ENCODE measurements at places on chromosomes 7 and 10.

DNA sequence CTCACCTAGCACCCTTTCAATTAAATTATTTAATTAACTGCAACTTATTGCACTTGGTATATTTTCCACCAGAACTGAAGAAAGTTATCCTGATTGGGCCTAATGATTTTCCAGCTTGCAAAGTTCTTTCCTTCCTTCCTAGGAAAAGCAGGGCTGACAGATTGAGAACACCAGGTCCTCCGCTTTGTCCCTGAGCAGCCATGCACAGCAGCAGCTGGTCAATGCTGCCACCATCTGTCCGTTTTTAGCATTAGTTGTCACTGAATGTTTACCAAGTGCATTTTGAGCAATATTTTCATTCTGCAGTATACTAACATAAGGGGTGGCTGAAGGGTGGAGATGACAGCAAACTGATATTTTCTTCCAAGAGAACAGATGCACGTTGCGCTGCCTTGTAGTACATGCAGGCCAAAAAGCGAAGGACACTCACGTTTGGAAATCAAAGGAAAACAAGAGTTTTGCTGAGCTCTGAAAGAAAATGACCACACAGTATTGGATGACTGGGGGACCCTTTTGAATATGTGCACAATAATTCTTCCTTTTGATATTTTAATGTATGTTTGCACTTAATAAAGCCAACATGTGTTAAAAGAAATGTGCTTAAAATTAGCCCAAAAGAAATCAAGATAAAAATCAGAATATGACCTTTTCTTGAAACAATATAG, 248.8 kb upstream of the PTN start:
- DNase-seq = peak; percentile 72

- DNase-seq = no peak
Measured at GRCh38 chr7:75983471-75984129, 10.8 kb downstream of the TMEM120A start.

DNA sequence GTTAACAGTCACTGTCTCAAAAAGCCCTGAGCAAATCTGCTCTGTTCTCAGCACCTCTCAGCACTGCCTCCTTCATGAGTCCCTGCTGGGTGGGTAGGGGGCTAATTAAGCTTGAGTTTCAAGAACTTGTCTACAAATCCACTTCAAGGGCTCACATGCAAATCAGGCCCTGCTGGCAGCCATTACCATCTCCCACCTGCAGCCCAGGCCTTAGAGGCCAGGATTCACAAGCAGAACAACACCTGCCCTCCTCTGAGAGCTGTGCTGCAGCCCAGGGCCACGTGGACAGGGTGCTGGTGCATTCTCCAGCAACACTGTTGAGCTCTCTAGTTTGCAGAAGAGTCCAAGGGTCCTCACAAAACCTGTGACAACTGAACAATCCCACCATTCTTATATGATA, 119.2 kb downstream of the DPP6 start:
- no peak for DNase-seq

DNA sequence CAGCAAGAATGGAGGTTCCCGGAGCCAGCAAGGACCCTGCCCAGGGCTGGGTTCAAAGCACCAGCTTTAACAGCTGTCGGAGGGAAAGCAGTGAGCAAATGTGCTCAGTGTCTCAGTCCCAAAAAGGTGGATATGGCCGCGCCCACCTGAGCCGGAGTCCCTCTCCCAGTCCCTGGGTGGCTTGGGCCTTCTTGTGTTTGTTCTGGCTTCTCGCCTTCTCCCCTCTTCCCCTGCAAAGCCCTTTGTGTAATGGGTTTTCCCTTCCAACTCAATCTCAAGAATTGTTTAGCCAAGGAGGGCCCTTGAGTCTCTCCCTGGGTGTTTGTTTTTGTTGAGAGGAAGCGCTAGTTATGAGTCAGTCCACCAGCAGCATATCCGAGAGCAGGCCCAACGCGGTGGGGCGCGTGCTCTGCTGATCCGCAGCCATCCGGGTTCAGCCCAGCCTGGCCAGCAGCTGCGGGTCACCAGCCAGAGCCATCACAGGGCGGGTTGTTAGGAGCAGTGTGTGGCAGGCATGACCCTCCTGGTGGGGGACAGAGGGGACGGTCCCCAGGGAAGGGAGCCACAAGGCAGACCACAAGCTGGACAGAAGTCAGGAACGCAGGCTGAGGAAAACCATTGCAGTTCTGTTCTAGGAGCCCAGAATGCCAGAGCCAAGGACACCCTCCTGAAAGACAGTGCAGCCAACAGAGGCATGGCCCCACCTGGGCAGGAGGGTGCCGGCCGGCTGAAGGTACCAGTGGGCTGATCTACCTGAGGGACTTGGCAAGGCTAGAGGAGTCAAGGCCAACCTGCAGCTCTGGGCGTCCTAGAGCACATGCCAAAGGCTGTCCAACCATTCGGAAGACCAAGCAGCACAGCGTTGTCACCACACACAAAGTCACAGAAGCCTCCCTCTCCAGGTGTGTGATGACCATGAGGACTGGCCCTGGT, 21.3 kb downstream of the CALML3 start:
- peak; percentile 43 for DNase-seq

DNA sequence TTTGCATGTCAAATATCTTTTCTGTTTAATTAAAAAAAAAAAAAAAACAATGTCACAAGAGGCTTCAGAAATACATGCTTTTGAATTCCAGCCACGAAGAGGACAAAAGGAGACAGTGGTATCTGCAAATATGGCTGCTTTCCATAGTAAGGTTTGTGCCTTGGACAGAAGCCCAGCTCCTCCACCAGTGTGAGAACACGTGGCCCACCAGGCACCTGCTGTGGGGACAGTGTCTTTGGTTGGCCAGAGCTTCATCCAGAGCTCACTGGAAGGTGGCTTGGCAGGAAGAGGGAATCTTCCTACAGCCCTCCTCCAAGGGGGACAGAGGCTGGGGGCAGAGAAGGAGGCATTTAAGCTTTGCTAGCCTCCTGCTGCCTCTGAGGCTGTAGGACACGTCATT, 144.6 kb downstream of the GLCCI1 start:
- no peak for DNase-seq

- DNase-seq = no peak
Measured at GRCh38 chr7:113087071-113087998, 708 bp upstream of the GPR85 start.

DNA sequence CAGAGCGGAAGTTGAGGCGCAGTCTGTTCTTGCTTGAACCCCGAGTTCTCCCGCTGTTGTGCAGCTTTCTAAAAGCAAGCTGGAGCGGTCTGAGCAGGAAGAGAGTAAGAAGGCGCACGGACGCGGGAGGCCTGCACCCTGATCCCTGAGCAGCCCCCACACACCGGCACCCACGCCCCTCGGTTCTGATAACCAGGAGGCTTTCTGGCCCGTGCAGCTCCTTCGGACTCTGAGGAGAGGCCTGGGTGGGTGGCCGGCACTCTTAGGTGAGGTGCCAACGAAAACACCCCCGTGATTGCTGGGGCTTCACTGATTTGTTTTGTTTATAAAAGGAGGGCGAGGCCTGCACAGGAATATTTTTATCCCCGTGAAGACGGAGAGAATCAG, 28.9 kb downstream of the AMZ1 start:
- no peak for DNase-seq

- no peak for DNase-seq
Measured at GRCh38 chr7:99243751-99244337, 28.8 kb upstream of the MYH16 start.

- no peak for DNase-seq
Measured at GRCh38 chr7:116231949-116232348, 21.6 kb downstream of the TES start.

DNA sequence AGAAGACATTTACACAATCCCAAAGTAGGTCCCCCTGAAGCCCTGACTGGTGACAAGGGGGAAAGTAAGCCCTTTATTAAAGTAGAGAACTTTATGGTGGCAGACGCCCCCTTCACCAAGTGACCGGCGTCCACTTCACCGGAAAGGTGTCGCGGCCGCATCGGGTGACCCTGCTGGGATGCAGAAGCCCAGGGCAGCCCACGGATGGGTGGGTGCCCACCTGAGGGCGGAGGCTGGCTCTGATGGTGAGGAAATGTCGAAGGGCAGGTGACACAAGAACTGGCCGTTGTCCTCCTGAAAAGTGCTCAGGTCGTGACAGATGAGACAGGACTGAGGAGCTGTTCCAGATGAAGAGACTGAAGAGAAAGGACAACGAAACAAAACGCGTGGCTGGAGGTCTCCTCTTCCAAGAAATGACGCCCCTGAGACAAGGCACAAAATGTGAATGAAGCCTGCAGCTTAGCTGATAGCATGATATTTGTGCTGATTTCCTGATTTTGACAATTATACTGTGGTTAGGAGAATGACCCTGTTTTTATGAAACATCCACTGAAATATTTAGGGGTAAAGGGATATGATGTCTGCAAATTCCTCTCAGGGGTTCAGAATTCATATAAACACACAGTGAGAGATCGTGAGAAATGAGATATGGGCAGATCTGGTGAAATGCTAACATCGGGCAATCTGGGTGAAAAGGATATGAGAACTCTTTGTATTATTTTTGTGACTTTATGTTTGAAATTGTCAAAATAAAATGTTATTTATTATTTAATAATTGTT, 123.9 kb downstream of the PRKAG2 start:
- no peak for DNase-seq

GRCh38 chr7:96282835-96283234, 39.1 kb downstream of the SLC25A13 start:
- DNase-seq = no peak

GRCh38 chr10:62492012-62492869, 118.1 kb downstream of the ZNF365 start:
- no peak for DNase-seq

DNA sequence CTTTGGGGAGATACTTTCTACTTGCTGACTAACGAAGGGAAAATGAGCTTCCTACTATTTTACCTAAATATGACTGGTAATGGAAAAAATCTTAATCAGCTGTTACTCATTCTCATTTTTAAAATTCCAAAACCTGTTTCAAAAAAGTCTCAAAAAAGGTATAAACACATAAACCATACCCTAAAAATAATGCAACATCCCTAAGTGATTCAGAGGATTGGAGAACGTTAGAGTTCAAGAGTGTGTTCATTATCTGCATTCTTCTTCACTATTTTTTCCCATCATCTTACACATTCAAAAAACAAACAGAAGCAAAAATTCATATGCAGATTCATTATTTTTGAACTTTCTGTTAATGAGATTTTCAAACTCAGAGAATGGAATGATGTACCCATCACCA, 150.4 kb upstream of the GNAI1 start:
- DNase-seq = no peak

DNA sequence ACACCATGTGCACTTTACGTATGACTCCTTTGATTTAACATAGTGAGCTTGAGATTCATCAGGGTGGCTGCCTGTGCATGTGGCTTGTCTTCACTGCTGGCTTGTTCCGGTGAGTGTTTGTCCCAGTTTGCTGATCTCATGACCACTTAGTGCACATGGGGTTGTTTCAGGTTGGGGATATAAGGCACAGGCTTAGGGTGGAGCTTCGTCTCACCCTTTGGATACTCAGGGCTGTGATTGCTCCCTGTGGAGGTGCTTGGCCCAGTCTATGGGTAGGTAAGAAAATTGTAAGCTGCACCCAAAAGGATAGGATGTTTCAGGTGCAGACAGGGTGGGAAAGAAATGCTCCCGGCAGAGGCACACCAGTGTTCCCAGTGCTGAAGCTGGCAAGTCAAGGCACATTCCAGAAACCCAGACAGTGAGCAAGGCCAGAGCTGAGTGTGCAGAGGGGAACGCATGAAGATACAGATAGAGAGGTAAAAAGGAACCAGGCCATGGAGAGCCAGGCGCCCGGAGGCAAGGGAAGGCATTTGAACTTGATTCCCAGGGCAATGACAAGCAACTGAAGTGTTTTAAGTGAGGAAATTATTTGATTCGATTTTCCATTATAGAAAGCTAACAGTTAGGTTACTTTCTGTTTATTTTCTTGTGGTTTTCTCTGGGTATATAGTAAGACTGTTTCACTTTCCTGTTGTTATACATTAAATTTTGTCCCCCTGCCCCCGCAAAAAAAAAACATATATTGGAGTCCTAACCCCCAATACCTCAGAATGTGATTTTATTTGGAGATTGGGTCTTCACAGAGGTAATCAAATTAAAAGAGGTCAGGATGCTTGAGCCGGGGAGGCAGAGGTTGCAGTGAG, 289.8 kb upstream of the KLF6 start:
- DNase-seq = no peak

GRCh38 chr7:99235925-99236324, 28.0 kb upstream of the KPNA7 start:
- no peak for DNase-seq

DNA sequence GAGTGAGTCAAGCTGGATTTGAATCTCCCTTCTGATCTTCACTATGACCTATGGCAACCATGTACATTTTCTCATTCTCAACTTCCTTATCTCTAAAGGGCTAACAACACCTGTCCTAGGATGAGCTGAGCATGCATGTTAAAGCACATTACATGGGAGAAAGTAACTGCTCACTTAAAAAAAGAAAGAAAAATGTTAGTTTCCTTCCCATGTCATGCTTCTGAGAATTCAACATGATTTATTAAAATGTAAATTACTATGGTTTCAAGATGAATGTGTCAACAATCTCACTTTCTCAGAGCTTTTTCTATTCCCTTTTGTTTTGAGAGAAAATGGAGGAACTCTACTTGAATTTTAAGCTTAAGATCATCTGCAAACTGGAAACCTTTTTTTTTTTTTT, 295.3 kb downstream of the SKIDA1 start:
- DNase-seq = no peak
